RPMI7951 (cell line): ENCODE measurements at places on chromosomes 2 and 18. TPM values are rescaled to one million over a fixed set of nuclear protein-coding genes. Genes with fewer than 3 reads are reported as not detected.
A peak's percentile ranks its signal among the peaks of the same experiment; 100 is the strongest.

DNA sequence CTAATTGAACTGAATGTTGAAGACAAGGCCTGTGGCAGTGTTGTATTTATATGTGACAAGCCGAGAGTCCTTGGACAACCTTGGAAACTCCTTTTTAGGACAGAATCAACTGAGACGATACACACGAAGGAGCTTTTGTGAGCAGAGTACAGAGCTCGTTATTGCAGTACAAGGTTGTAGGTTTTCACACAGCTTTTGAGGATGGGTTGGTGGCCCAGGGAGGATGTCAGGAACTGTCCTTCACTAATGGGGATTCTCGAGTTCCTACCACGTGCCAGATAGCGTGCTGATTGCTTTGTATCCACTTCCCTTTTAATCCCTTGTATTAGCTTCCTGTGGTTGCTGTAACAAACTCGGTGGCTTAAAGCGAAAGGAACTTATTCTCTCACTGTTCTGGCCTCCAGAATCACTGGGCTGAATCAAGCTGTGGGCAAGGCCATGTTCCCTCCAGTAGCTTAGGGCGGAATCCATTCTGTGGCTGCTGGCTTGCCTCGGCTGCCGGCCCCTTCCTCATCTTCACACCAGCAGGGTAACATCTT is 20.2 kb downstream of the INPP4A start:
- no peak for DNase-seq

GRCh38 chr2:10373931-10374330 is 71.2 kb downstream of the HPCAL1 start:
- DNase-seq, result no peak

DNA sequence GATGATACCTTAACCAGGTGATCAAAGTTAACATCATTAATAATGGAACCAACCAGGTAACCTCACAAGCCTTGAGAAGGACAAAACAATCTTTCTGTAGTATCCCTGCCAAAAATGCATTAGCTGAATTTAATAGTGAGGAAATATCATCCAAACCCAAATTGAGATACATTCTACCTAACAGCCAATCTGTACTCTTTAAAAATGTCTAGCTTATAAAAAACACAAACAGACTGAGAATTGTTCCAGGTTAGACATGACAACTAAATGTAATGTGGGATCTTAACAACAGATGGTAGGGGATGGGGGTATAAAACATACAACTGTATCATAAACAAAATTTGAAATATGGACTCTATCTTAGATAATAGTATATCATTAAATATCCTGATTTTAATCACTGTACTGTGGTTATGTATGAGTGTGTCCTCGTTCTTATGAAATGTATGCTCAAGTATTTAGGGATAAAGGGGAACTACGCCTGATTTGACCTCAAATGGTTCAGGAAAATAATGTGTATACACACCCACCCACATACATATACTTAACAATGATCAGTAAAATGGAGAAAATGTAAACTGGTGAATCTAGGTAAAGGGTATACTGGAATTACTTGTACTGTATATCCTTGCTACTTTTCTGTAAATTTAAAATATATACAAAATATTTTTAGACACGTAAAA is 1.7 kb downstream of the FANCL start:
- DNase-seq, result no peak

Gene HOXD10
- total RNA-seq, result not detected in 2 replicates

- DNase-seq, result no peak
Measured at GRCh38 chr2:208490492-208490891, 83.9 kb downstream of the PTH2R start.

DNA sequence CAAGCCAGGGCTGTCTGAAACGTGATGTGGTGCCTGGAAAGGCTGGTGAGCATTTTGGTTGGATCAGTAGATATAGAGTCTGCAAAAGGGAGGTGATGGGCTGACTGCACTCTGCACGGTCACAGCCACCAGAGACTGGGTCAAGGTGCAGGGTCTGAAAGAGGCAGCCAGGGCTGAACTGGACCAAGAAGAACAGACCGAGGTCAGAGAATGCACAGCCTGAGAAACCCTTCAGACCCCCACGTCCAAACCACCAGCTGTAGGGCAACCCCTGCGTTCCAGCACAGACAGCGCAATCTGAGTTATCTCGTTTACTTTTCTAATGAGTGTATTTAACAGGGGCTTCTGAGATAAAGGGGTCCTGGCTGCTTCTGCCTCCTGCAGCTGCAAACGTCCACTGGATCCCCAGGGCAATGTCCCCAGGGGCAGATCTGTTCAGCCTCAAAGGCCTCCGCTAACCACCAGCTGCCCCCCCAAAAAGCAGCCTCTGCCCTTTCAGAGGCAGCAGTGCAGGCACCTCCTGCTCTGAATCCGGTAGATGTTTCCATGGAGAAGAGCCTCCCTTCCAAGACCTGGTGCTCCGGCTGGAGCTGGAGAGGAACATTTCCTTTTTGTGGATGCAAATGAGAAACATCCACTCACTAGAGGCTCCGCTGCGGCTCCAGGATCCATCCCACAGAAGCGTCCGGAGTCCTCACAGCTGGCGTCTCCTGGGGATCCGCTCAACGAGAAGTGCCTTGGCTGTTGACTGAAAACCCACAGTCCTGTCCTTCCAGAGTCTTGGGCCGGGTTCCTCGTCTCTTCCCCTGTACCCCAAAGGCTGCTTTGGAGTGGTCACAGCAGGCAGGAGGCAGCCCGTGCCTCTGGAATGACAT is 970 bp upstream of the KCNG2 start:
- DNase-seq, result no peak

DNA sequence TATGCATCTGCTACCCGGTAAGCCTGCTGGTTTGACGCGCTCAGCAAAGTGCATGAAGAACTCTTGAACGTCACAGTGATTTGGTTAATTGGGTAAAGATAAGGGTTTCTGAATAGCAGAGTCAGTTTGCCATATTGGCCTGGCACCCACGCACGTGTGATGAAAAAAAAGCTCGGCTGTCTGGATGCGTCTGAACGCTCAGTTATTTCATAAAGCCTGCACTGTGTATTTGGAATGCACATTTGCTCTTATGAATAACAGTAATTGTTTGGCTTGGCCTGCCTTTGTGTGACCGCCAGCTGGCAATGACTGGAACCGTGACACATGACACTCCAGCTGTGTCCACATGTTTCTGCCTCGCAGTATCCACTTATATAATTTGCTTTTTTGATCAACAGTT is 129.2 kb upstream of the MEIS1 start:
- peak; percentile 62 for DNase-seq

Gene FEV
- not detected in 2 replicates for total RNA-seq

DNA sequence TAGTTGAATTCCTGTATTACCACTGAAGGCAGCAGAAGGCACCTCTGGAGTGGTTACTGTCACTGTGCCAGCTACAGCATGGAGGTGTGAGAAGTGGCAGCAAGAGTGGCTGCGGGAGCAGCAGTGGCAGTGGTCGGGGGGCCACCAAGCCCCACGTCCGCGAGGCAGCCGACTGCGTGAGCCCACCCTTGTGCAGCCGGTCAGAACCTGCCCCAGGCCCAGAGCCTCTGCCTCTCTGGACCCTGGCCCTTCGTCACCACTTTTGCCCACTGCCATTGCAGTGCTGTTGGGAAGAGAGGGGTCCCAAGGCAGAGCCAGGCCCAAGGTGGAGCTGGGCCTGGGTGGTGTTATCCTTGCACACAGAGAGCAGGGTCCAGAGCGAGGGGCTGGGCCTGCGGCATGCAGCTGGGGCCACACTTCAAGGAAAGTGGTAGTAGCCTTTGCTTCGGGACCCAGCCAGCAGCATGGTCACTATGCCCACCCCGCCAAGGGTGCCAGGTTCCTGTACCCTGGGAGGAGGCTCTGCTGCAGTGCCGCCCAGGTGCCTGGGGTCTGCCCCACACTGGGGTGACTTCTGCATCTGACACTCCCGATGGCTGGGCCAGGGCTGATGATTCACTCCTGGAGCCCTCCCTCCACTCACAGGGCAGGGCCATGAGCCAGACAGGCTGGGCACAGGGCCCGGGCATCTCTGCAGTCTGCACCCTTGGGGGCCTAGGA is 450.1 kb upstream of the LRATD1 start:
- no peak for DNase-seq

- peak; percentile 54 for DNase-seq
Measured at GRCh38 chr2:96962567-96963203, 23.7 kb downstream of the FAM178B start.

DNA sequence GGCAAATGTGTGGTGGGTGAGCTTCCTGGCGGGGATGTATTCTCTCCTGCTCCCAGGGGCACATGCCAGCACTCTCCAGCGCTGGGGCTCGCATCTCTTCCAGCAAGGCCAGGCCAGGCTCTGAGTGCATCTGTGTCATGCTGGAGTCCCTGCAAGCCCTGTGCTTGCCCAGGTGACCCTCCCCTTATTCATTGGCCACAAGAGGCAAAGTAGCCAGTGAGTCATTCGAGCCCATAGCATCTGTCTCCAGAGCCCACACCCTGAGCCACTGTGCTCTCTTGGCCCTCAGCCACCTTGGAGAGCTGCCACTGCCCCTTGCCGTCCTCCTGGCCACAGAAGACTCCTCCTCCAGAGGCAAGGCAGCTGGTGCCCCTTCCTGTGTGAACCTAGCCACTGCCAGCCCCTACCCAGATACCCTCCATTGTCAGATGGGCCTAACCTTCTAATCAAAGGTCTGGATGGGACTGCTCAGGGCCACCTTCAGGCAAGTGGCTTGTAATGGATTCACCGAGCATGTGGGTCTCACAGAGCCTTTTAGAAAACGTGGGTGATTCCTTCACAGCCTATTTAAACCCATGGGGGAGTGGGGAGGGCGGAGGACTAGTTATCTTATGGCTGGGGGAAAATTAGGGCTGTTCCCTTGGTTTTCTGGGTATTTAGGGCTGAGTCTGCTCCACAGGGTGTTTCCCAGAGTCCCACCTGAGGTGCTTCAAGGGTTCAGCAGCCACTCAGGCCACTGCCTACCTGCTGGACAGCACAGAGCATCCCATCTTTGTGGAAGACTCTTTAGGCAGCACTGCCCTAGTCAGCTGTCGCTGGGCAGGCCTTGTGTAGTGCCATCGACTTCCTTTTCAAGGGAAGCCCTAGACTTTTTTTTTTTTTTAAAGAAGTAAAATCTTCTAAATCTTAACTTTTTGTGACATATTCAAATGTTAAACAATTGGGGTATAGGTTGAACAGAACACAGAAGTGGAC is 137.4 kb downstream of the ACOXL start:
- DNase-seq, result peak; percentile 91

- DNase-seq, result peak; percentile 58
Measured at GRCh38 chr2:207252979-207253645, 87.4 kb upstream of the KLF7 start.

DNA sequence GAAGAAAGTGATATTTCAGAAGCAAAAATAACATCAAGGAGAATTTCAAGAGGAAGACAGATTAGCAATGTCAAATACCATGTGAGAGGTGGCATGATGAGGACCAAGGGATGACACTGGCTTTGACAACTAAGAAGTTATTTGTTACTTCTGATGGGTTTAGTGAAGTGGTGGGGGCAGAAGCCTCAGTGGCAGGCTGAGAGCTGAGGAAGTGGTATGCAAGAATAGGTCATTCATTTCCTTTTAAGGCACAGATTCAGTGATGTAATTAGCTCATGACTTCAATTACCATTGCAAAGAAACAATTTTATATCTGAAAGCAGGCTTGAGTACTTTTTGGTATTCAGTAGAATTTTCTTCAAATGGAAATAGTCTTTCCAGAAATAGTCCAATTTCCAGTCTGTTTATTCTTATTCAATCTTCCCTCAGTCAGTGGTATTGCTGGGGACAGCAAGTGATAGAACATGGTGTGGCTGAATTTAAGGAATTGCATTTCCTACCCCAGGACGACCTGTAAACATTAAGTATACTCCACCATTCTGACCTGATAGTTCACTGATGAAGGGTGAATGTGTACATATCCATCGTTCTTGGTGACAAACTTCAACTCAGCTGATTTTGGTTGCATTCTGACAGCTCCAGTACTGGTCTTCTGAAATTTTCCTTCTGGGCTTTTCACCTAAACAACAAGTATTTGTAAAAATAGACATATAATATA is 28.2 kb downstream of the GEMIN6 start:
- no peak for DNase-seq

DNA sequence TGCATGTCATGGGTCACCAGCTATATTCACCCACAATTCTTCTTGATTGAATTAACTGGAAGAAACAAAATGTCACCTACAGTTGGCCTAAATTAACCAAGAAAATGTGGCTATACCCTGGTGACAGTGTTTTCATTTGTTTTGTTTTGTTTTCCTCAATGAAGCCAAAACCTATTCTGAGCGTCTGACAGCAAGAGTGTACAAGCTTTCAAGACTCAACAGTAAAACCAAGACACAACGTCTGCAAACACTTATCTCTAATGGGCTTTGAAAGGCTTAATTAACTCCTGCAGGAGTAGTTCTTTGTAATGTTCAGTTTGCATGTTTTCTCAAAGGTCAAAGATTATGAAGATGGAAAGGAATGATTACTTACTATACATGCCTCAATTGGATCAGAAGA is 827.6 kb upstream of the KLHL29 start:
- no peak for DNase-seq

DNA sequence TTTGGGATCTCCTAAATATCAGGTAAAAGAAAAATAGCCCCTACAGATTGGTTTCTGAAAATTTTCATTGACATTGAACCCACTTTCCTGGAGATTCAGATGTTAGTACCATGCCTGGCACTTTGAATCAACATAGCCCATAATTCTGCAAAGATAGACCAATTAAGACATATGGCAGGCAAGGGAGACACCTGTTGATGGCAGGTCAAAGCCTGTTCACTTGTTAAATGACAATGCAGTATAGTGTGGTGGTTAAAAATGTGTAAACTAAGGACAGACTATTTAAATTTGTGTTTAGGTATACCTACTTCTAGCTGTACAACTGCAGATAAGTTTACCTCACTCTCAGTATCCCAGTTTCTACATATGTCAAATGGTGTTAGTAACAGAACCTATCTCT is 178.1 kb upstream of the MMADHC start:
- DNase-seq, result no peak

Gene KRTCAP3
- total RNA-seq, result 0.48 TPM in 1 of 2 replicates, not detected in the other

GRCh38 chr2:82852787-82853186 is 1606.3 kb downstream of the SUCLG1 start:
- no peak for DNase-seq

- peak; percentile 45 for DNase-seq
Measured at GRCh38 chr2:88669482-88670214, 21.8 kb upstream of the RPIA start.

DNA sequence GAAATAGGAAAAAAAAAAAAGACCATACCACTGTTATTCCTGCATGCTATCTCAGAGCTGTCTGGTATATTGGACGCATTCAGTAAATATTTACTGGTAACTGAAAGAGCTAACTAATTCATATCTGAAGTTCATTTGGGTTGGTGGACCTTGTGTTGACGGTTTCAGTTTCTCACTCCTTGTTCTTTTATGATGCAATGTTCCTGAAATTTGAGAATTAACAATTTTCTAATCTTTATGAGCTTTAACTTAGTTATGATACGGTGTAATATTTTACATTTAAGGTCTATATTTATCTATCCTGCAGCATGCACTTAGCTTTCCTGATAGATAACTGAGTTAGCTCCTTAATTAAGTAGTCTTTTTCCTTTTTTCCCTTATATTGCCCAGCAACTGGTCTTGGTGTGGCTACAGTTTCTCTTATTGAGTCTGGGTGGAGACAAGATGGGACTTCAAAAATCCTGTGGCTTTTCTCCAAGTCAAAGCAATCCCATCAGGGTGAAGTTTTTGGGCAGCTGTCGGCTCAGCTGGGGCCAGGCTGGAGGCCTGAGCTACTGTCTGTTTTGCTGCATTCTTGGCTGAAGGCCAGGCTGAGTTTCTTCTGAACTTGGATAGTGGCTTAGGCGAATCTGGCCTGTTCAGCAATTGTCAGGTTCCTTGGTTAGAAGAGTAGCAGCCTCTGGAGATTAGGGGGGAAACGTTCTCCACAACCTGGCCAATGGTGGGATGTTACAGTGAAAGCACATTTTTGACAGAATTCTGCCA is 78.4 kb upstream of the MEX3C start:
- peak; percentile 2 for DNase-seq

Gene UGT1A7
- total RNA-seq, result not detected in 2 replicates
